ENCODE measurements at places on chromosomes 3 and 15.

GRCh38 chr3:48538451-48538850, 18.2 kb downstream of the PFKFB4 start:
- no peak for DNase-seq

GRCh38 chr3:24496529-24497482, 2.2 kb upstream of the THRB start:
- no peak for DNase-seq

DNA sequence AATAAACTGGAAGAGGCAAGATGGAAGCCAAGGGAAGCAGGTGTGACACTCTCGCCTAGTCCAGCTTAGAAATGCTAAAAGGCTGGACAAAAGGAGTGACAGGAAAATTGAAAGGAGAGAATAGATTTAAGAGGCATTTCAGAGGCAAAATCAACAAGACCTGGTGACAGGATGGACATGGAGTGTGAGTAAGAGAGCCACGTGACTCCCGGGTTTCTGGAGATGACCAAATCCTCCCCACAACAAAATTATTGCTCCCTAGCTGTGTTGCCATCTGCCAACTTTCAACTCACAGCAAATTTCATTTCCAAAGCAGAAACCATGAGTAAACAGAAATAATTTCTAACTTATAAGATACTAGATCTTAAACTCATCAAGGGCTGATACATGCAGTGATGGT, 52.6 kb downstream of the MTHFS start:
- no peak for DNase-seq

DNA sequence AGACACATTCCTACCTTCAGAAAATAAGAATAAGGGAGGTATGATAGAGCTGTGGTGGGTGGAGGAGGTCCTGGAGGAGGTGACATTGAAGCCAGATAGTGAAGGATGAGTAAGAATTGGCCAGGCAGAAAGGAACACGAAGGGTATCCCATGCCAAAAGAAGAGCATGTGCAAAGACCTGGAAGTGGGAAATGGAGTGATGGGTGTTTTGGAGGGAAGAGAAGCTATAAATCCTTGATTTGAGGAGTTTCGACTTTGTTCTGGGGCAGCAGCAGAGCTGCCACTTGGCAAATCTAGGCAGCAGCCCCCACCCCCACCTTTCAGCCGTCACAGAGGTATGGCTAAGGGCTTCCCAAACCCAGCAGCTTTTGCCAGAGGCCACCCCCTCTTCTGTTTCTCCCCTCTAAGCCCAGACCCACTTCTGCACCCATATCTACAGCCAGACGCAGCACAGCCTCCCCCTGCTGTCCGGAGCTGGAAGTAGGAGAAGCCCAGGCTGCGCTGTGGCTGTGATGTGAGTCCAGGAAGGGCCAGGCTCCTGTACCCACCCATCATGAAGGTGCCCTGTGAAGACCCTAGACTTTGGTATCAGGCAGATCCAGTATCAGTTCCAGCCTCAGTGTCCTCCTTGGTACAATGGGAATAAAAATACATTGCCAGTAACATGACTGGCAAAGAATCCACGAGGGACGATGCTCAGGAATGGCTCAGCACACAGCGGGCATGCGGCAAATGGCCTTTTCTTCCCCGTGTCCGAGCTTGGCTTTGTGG, 188.7 kb upstream of the LINGO1 start:
- DNase-seq: peak; percentile 20

DNA sequence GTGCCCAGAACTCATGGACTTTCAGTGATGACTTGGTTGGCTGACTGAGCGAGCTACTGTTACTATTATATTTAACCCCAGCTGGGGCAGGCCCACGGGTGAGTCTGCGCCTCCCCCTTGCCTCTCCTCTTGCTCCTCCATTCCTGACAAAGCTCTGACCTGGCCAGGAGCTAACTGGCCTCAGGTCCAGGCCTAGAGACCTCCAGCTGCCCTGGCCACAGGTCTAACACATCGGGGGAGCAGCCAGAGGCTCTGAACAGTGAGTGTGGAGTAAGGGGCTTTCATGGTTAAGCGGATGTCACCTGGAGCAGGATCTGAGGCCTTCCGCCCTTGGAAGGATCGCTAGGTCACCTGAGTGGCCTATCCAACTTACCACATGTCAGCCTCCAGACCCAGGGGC, 96.3 kb upstream of the HERC1 start:
- DNase-seq: no peak

DNA sequence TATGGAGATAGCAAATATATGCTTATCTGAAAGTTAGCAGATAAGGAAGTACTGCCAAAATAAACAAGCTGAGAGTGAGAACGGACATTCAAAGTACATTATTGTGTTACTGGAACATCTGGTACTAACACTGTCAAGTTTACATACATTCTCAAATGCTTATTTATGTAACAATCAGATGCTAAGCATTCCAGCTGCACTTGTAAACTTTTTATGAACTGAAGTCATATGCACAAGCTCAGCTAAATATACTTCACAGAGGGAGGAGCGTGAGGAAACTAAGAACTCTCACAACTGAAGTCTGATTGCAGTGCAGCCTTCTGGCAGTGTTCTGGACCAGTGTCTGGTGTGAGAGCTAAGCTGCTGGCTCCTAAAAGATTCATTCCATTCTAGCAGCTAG, 223.7 kb upstream of the NANOGP8 start:
- no peak for DNase-seq

GRCh38 chr3:45931496-45931895, 11.8 kb upstream of the CXCR6 start:
- DNase-seq: no peak

DNA sequence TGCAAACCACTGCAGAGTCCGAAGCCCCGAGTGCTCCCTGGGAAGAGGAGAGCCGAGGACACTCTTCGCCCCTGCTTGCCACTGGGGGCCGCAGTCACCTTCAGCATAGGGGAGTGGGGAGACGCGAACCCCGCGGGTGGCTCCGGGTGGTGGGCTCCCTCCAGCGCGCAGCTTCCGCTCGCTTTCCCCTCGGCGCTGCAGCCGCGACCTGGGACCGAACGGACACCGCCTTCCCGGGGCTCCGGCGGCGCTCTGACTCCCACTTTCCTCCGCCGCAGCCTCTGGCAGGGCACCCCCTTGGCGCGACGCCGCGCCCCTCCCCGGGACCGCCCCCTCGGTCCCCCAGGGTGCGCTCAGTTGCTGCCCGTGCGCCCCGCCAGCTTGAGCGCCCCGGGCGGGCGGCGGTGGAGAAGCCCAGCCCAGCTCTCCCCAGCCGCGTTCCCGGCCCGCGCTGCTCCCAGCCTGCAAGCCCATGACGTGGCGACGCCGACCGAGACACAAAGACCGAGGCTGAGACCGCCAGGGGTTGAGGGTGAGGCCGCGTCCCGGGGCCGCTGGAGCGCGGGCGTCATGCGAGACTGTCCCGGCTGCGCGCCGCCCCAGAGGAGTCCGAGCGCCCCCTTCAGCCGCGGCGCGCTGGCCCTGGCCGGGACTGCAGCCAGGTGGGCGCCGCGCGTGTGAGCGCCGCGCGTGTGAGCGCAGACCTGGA, at the start of gene MINAR1:
Gene MINAR1 (plus strand): TSS at position 701 of the 709 bp plus-strand sequence. CDS start 23,812 bp downstream, outside the sequence.
- DNase-seq: no peak

DNA sequence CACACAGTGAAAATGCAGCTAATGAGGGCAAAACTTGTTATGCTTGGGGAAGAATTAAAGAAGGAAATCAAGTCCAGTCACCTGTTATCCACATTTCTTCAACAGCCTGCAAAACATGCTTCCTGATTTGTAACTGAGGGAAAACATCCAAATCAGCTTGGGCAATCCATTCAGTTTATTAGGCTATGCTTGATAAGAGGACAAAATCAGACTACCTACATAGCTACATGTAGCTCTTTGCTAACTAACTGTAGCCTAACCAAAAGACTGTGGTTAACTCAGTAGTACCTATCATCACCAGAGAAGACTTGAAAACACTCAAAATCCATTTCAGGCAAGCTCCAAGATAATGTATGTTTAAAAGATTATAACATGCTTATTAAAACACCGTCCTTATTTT, 436.4 kb downstream of the SHQ1 start:
- no peak for DNase-seq

- DNase-seq: no peak
These were observed 105.9 kb downstream of the B3GALNT1 start for GRCh38 chr3:160999274-160999673.

- no peak for DNase-seq
These were observed 83.3 kb downstream of the GLDN start for GRCh38 chr15:51424780-51425179.

DNA sequence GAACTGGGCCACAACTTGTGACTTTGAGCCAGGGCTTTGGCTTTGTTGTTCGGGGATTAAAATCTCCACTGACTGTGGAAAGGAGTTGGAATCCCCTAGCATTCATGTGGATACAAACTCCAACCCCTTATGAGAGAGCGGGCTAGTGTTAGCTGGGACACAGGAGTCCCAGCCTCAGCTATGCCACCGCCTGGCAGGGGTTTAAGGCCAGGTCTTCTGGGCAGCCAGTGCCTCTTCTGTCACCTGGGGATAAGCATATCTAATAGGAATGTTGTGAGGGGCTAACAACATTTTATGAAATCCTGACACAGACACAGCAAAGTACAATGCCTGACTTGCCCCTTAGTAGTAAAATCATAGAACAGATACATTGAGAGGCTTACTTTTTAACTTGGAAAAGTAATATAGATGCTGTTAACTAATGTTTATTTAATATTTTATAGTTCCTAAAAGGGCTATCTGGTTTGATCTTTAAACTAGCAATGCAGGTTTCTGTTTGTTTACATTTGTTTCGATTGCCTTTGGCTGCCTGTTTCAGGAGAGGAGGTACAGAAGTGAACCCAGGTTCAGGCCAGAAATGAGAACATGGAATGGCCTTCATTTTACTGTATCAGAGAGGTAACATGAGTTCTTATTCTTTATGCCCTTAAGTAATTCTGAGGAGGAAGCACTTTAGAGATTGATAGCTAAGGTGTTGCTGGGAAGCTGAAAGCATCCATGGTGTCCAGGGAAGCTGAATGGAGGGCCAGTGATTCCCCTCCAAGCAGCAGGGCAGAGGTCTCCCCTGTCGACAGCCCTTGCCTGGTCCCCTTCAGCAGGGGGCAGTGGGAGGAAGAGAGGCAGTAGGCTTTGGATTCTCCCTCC, 8.7 kb downstream of the GPR160 start:
- no peak for DNase-seq

- DNase-seq: no peak
These were observed 426.5 kb upstream of the RASGRP1 start for GRCh38 chr15:38991126-38991525.

- DNase-seq: no peak
These were observed 35.5 kb downstream of the LEO1 start for GRCh38 chr15:51936105-51936478.
